ENCODE measurements at places on chromosomes 11 and 22.
A peak's percentile ranks its signal among the peaks of the same experiment; 100 is the strongest.

DNA sequence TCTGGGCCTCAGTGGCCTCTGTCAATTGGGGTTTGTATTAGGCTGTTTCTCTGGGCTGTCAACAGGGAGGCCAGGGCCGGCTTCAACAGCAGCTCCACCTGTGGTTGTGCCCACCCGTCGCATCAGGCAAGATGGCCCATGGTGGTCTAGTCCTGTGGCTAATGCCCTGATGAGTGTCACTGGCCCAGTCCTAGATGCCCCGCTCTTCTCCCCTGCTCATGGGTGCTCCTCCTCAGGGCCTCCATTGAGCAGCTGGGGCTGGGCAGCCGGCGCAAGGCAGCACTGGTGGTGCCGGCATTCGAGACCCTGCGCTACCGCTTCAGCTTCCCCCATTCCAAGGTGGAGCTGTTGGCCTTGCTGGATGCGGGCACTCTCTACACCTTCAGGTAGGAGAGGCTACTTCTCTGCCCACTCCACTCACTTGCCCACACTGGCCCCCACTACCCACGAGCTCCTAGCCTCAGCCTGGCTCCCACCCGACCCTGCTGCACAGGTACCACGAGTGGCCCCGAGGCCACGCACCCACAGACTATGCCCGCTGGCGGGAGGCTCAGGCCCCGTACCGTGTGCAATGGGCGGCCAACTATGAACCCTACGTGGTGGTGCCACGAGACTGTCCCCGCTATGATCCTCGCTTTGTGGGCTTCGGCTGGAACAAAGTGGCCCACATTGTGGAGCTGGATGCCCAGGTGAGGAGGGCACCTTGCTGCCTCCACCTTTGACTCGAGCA lies 5.4 kb downstream of the LARGE2 start:
- no peak for DNase-seq

- DNase-seq, result no peak
Measured at GRCh38 chr11:22730319-22730718, 63.9 kb downstream of the GAS2 start.

GRCh38 chr11:125083312-125084056 lies 20.4 kb downstream of the SLC37A2 start:
- no peak for DNase-seq

GRCh38 chr11:94000659-94001058 lies 20.5 kb upstream of the HEPHL1 start:
- no peak for DNase-seq

DNA sequence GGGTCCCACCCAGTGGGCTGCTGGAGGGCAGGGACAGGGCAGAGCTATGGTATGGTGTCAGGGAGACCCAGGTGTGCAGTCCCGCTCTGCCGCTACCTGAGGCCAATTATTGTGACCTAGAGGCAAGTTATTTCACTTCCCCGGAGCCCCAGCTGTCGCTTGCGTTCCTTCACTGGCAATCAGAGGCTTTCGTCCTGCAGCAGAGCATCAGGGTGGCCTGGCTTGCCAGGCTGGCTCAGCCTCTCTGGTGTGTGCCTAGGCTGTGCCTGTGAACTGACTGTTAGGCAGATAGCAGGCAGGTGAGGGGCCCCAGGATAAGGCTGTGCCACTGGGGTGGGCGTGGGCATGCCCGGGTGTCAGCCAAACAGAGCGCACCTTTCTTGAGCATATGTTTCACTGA lies 31.4 kb downstream of the GLB1L2 start:
- DNase-seq, result no peak

DNA sequence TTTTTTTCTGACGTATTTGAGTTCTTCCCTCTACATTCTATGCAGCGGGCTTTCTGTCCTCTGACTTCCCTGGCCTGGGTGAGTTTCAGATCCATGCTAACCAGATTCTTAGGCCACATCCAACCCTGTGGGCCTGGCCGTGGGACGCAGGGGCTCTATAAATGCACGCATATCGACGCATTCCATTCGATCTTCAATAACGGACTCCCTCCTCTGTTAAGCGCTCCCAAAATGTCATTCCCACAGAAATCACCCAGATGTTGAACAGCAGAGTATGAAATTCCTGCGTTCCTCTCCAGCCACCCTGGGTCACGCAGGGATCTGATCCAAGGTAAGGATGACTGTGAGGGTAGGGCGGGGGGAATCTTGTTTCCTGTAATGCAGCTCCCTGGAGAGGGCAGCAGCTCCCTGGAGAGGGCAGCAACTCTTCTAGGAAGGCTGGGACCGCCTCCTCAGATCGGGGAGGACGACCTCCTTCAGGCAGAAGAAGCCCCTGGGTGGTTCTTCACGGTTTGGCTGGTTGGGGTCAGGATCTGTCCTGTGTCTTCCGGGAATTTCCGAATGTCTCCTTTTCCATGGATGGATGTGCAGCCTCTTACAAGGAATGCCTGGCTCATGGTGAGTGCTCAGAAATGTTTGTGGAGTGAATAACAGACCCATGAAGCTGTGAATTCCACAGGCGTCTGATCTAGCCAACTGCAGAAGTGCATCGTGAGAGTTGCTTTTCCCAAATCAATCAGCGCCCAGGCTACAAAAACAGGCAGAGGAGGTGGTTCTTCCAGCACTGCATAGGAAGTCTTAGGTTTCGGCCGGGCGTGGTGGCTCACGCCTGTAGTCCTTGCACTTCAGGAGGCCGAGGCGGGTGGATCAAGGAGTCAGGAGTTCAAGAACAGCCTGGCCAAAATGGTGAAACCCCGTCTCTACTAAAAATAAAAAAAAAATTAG lies 12.2 kb downstream of the MRGPRD start:
- peak; percentile 28 for DNase-seq

- DNase-seq, result peak; percentile 67
Measured at GRCh38 chr22:42856179-42856864, 751 bp downstream of the ARFGAP3 start.

DNA sequence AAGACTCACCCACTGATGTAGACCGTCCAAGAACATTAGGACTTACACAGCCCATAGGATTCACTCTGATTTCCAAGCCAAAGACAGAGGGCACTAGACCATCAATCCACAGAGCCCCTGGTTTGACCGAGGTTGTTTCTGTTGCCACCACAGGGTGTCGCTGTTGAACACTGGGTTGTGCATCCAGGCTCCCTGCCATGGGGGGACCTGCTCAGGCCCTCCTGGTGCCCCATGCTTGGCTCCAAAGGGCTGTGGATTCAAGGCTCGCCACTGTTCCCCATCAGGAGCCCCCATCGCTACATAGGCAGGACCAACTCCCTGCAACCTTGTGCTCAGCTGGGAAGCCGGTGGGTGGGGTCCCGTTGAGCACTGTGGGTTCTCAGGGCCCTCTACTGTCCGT lies 128.0 kb upstream of the ANO1 start:
- no peak for DNase-seq

DNA sequence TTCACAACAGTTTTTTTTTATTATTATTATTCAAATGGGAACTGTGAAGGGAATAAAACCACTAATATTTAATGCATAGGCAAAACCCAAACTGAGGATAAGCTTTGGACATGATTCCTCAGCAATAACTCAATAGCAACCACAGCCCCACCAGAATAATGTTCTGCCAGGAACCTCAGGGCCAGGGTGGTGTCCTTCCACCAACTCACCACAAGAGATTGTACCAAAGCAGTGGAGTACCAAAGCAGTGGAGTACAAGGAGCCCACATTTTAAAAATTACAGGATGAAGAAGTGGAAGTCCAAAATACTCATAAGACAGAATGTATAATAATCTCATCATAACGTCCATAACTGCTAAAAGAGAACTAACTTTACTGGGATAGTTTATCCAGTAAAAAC lies 32.5 kb upstream of the FZD4 start:
- no peak for DNase-seq

GRCh38 chr11:2295971-2296912 lies 5.5 kb downstream of the C11orf21 start:
- peak; percentile 49 for DNase-seq

DNA sequence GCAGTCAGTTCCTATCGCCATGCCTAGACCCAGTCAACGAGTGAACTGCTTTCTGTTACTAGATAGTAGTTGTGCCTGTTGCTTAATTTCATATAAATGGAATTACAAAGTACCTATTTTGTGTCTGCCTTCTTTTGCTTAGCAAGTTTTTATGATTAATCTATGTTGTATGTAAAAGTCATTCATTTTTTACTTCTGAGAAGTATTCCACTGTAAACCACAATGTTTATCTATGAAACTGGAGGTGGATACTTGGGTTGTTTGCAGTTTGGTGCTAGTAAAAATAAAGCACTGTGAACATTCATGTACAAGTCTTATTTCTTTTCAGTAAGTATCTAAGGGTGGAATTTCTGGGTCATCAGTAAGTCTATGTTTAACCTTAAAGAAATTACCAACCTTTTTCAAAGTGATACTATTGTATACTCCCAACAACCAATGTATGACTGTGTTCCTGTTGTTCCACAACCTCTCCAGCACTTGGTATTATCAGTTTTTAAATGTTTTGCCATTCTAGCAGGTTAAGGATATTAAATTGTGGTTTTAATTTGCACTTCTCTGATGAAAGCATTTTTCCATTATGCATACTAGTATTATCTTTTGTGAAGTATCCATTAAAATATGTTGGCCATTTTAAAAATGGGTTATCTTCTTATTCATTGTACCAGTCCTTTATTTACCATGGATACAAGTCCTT lies 68.2 kb downstream of the DNAJC24 start:
- no peak for DNase-seq

GRCh38 chr22:37533995-37534394 lies 14.8 kb upstream of the CARD10 start:
- no peak for DNase-seq

DNA sequence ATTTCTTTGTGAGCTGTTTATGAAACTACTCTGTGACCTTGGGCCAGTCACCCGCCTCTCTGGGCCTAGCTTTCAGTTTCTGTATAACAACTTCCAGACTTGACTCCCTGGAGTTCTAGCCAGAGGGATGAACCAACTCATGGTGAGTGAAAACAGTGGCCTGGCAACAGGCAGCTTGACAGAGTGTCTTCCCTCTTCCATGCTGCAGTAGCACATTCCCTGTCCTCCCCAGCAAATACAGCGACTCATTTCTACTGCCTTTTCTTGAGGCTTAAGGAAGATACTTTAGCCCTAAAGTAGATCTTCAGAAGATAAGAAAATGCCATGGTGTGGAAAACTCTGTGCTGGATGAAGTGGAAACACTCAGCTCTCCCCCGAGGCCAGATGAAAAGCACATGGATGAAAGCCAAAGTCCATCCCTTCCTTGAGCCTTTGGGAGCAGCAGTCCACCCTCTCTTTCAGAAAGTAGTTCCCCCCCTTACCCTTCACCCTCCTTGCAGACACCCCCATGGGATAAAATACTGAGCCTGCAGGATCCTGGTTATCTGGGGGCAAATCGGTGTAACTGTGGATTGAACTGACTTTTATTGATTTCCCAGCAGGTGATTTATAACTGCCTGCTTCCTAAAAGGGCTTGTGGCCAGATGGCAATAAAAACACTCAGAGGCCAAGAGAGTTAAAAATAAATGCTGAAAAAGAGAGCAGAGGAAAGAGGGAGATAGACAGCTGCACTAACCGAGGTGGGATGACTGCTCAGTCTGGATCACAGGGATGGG lies 24.1 kb downstream of the IRAG1 start:
- no peak for DNase-seq

GRCh38 chr11:106236295-106236694 lies 158.8 kb downstream of the AASDHPPT start:
- DNase-seq, result no peak

GRCh38 chr11:104661901-104662300 lies 236.4 kb downstream of the CASP12 start:
- DNase-seq, result no peak

DNA sequence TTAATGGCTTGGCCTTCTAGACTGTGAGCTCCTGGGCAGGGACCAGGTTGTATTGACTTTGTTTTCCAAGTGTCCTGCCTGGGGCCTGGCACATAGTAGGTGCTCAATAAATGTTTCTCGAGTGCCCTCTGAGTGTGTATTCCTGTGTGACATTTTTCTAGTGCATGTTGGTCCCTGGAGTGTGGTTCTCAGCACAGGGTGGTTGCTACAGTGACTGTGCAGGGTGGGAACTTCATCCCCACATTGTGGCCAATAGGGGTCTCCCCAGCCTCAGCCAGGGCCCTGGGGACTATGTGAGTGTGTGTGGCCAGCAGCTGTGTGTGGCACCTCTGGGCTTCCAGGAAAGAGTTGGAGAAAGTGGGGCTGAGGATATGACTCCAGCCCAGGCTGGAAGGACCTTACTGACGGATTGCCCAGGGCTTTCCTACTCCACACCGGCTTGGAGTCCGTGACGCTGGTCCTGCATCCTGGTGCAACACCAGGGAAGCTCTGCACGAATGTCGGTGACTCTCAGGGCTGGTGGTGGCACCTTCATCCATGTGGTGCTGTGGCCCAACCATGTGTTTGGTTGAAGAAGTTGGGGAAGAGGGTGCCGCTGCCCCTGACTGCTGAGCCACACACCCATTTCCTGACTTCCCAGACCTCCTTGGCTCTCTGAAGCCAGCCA lies 9.0 kb upstream of the MARK2 start:
- DNase-seq, result no peak

Data from activated CD8-positive, alpha-beta memory T cell treated with anti-CD3 and anti-CD28 coated beads for 24 hours (primary cell).